Right ventricle myocardium inferior (tissue), 1 donor: ENCODE measurements at places on chromosomes 6 and 20.

DNA sequence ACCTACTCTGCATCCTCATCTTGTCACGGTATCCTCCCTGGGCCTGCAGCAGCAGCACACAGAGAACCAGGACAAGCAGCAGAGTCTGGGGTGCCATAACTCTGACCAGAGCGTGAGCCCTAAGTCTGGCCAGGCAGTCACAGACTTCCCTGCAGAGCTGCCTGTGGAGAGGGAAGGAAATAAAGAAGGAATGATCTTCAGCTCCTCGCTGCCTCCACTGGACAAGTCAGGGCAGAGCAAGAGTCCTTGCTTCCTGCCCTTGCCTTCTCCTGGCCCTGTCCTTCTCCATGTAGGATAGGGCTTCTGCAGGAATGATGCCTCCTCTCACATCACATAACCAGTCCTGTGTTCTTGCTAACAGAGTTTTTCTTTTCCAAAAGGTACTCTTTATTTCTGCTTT lies 15.9 kb upstream of the WFDC11 start:
- DNase-seq: no peak

GRCh38 chr6:149895833-149896271 lies 2.1 kb downstream of the RAET1E start:
- DNase-seq: no peak

- no peak for DNase-seq
Observed at GRCh38 chr6:127073222-127073621, 45.2 kb upstream of the RSPO3 start.

DNA sequence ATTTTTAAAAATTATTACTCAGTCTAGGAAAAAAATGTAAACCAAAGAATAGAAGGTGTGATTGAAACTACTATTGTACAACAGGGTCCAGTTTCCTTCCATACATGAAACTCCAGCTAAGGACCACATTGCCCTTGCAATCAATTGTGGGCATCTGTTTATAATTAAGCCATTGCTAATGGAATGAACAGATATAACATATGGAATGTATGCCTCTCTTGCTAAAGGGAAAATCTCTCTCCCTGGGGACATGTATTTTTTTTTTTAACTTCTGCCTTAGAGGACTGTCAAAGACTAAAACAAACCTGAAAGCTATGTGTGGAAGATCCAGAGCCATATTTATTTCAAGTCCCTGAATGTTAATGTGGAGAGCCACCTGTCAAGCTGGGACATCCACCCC lies 336.8 kb upstream of the MANEA start:
- DNase-seq: no peak

- DNase-seq: no peak
Observed at GRCh38 chr6:108888745-108889144, 40.5 kb downstream of the ARMC2 start.

GRCh38 chr6:44035621-44036020 lies 91.6 kb downstream of the MRPL14 start:
- DNase-seq: no peak

DNA sequence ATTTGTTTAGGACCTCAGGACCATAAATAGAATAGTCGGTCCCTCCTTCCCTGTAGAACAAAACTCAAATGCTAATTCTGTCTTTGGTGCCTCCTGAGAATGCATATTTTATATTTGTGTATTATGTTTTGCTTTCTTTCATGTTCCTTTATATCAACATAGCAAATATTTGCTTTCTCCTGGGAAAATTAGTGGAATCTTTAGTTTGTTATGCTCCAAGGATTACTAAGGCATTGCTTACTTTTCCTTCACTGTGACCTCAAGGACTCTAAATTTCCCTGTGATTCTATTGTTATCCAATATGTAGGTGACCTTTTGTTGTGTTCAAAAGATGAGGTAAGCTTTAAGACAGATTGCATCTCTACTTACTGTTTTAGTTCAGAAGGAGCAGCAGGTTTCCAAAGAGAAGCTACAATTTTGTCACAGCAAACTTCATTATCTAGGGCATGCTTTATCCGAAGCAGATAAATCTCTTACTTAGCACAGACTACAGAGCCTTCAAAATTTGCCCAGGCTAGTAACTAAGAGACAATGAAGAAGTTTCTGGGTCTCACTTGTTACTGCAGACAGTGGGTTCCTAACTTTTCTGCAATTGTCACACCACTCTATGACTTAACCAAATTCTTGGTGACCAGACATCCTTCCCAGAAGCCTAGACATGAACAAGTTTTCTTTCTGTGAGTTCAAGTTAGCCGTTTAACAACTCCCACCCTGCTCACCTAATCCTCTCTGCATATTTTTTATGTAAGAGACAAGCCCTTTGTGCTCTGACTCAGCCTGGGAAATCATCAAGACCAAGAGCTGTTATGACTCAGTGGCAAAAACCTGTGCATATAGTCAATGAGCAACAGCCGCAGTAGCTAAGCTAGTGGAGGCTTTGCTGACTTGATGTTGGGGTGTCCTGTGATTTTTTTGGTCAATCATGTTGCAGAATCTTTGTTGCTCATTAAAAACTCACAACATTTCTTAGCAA lies 378.8 kb downstream of the QKI start:
- DNase-seq: no peak

DNA sequence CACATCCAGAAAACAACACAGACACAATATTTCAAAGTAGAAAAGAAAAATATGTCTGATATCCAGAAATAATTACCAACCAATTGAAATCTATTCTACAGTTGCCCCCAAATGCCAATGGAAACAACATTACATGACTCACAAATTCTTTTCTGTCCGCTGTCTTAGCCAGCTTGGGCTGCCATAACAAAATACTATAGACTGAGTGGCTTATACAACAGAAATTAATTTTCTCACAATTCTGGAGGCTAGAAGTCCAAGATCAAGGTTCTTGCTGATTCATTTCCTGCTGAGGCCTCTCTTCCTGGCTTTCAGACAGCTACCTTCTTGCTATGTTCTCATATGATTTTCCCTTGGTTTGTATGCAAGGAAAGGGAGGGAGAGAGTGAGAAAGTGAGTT lies 698.1 kb downstream of the DHX35 start:
- no peak for DNase-seq

- no peak for DNase-seq
Observed at GRCh38 chr20:43959920-43960227, 45.2 kb downstream of the TOX2 start.

DNA sequence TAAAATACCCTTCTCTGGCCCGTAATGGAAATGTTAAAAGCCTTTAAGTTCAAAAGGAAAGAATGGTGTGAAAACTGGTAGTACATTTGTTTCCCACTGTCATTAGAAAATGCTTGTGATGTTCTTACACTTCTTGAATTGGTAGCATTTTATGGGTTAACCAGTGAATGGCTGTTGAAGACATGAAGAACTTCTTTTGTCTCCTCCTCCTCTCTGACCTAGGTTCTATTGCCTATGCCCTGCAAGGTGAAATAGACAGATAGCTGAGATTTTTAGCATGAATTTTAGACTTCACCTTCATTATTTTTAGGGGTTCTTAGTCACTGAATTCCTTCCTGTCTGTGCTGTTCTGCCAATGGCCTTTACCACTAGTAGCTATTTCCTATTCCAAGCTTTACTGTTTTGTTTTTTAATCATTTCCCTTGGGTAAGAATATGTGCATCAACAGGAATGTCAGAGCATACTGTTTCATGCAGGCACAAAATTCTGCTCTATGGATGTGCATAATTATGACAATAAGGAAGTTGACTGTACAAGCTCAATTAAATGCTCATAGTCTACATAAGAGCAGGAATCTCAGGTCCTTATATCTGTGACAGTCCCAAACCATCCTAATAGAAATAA lies 4.9 kb downstream of the TNFAIP3 start:
- DNase-seq: no peak

DNA sequence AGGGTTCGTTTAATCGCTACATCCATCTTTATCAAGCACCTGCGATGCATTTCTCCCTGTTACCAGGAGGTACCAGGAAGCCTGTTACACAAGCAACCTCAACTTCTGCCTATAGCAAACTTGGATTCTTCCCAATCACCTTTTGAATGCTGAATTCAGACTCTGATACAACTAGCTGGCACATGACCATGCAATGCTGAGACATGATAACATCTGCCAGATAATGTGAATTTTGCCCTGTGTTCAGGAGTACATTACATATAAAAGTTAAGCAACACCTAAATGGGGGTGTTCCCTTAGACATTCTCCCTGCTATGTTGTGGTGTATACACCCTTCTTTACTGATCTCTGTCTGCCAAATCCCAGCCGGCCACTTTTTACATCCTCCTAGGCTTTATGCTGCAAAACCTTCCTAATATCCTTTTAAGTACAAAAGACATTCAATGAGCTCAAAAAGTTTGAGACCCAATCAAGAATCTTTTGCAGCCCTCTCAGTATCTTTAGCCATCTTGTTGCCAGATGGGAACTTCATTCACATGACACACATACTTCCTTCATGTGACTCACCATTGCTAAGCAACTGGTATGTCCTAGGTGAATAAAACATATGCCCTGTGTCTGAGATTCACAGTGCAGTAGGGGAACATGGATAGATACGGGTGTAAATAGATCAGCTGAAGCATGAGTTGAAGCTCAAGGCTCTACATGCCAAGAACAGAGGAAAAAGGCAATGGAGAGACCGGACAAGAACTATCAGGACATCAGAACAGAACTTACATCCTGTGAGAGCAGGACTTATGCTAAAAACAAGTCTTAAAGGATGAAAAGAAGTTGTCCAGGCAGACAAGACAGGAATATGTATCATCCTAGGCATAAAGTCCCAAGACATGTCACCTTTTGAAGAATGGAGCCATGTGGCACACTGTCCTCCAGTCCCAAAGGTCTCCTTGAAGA lies 84.3 kb downstream of the ZHX3 start:
- no peak for DNase-seq

DNA sequence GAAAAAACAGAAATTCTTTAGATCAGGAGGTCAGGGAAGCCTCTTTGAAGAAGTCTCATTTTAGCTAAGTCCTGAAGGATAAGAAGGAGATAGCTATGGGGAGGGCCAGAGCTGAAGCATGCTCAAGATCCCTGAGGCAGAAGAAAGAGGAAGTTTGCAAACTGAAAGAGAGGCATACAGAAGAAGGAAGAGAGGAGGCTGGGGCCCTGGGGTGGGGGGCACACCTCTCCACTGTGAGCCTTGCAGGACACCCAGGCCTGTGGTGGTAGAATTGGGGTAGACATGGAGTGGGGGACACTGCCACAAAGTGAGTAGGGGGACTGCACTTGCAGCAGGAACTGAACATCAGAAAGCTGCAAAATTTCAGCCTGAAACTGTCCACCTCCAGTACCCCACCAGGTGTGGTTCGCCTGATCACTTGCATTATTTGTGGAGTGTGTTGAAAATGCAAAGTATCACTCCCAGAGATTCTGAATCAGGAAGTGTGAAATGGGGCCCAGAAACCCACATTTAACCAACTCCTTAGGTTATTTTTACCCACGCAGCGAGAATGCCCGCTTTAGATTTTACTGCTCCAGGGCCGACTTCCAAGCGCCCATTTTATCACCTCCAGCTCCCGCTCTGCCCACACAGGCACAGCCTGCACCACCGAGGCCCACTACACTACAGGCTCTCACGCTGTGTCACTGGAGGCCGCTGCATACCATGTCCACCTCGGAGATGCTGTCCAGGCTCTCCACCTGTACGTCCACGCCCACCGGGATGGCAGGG lies 44.0 kb downstream of the GABRR2 start:
- DNase-seq: no peak

GRCh38 chr20:48381353-48382120 lies 446.3 kb downstream of the PREX1 start:
- DNase-seq: no peak

GRCh38 chr6:15627821-15628220 lies 35.0 kb downstream of the DTNBP1 start:
- no peak for DNase-seq

DNA sequence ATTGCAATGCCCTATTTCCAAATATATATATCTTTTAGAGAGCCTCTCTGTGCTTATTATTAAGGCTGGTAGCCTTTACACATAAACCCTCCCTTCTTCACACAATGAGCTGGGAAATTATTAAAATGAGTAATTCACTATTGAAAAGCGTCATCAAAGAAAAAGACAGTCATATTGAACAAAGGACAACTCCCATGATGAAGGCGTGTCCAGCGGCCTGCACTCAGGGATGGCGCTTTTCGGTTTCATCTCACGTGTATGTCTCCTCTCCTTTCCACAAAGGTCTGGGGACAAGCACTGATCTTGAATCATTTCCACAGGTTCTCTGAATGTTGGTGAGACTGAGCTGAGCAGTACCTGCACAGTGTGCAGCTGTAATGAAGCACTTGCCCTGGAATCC lies 3.5 kb downstream of the SERPINB9 start:
- DNase-seq: no peak

DNA sequence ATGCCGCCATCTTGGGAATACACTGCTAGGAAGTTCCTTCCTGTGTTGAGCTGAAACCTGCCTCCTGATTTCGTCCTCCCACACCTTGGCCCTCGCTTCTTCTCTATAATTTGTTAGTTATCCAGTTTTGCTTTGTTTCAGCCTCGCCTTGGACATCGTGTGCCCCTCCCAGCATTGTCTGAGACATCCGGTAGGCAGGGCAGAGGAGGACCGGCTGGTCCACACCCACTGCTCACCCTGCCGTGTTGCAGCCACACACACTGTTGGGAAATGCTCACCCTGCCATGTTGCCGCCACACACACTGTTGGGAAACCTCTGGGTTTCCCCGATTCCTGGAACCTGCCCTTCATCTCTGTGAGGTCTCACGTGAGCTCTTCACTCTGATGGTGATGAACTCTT lies 105.1 kb downstream of the CDH4 start:
- DNase-seq: no peak

DNA sequence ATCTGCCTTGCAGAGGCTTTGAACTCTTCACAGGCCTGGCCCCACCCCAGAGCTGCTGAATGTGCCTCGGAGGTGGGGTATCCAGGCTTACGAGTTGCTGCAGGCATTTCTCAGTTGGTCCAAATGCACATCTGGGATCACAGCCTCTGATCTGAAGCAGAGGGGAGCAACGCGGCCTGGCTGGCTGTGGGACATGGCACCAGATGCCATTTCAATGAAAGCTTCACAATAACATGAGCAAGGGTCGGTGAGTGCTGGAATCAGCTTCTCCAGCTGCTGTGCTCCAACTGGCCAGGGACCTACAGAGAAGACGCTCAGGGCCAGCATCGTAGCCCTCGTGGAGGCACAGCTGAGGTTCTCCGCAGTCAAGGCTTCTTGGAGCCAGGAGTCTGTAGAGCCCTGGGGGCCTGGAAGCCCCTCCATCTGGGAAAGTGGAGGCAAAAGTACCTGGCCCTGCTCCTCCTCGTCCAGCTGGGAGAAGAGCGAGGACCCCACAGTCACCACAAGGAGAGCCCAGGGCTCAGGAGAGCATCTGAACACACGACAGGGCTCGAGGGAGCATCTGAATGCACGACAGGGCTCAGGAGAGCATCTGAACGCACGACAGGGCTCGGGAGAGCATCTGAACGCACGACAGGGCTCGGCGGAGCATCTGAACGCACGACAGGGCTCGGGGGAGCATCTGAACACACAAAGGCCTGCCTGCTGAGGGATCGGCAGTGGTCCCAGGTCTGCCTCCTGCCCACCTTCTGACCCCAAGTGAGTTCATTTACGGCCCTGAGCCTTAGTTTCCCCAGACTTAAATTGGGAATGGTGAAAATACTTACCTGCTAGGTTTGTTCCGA lies 165.2 kb downstream of the DLL1 start:
- no peak for DNase-seq
